ENCODE measurements at places on chromosomes 5 and 9.

GRCh38 chr9:115794921-115795475 lies 358.6 kb upstream of the PAPPA start:
- H3K4me1 ChIP-seq = no peaks in the 10 kb centered on the region
- no peaks in the 10 kb centered on the region for H3K36me3 ChIP-seq
- H3K27me3 ChIP-seq = no peaks in the 10 kb centered on the region
- DNase-seq = no peak

GRCh38 chr5:152412129-152412528 lies 7.0 kb upstream of the NMUR2 start:
- H3K27ac ChIP-seq = no peak overlapping the region
- no peak for DNase-seq
- no peaks in the 10 kb centered on the region for H3K4me1 ChIP-seq

- H3K27me3 ChIP-seq = no peaks in the 10 kb centered on the region
- no peak overlapping the region for H3K27ac ChIP-seq
- no peaks in the 10 kb centered on the region for H3K36me3 ChIP-seq
- H3K4me3 ChIP-seq = no peak overlapping the region
- no peaks in the 10 kb centered on the region for H3K4me1 ChIP-seq
- no peak for DNase-seq
Measured at GRCh38 chr9:136856541-136857141, 4.5 kb downstream of the MAMDC4 start.

- H3K36me3 ChIP-seq = no peaks in the 10 kb centered on the region
- DNase-seq = no peak
- H3K4me1 ChIP-seq = peaks cover 25% of the 10 kb centered on the region
- H3K27me3 ChIP-seq = no peaks in the 10 kb centered on the region
- H3K27ac ChIP-seq = no peak overlapping the region
- no peak overlapping the region for H3K4me3 ChIP-seq
Measured at GRCh38 chr9:113508111-113508749, 44.7 kb downstream of the RGS3 start.

DNA sequence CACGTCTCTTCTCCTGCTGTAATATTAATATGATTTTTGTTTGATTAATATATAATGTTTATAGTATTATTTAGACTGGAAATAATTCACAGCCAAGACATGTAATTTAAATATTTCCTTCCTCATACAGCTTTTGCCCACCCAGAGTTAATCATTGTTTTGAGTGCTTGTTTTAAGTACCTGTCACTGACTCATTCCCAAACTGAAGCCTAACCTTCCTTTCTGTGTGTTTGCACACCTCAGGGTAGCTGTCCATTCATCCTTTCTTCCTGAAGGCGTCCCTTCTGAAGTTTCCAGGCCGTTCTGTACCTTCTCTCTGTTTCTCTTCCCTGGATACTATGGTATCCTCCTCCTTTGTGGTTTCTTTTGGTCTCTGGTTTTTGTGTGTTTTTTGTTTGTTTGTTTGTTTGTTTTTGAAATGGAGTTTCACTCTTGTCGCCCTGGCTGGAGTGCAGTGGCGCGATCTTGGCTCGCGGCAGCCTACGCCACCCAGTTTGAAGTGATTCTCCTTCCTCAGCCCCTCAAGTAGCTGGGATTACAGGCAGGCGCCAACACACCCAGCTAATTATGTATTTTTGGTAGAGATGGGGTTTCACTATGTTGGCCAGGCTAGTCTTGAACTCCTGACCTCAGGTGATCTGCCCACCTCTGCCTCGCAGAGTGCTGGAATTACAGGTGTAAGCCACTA lies 312.4 kb downstream of the DOCK8 start:
- no peaks in the 10 kb centered on the region for H3K4me1 ChIP-seq
- no peak overlapping the region for H3K4me3 ChIP-seq

DNA sequence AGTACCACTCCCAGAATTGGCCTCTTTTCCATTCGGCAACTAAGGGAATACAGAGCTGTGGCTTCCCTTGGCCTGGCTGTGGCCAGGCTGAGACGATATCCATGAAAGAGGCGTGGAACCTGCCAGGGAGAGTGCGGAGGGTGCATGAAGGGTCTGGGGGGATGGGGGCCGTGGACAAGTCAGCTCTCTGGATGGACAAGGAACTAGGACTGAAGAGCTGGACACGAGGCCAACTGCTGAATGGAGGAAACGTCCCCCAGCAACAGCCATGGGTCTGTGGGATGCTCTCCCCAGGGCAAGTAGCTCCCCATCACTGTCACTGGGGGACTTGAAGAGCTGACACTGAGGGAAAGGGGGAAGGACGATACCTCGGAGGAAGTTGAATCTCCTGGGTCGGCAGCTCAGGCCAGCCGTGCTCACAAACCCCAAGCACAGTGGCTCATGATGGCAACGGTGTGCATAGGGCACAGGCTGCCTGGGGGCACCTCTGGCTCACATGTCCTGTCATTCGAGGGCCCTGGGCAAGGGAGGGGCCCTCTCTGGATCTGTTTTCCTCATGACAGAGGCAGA lies 4.1 kb upstream of the OLFM1 start:
- H3K27me3 ChIP-seq = no peaks in the 10 kb centered on the region
- DNase-seq = no peak
- H3K4me3 ChIP-seq = no peak overlapping the region
- no peaks in the 10 kb centered on the region for H3K4me1 ChIP-seq
- H3K36me3 ChIP-seq = no peaks in the 10 kb centered on the region

DNA sequence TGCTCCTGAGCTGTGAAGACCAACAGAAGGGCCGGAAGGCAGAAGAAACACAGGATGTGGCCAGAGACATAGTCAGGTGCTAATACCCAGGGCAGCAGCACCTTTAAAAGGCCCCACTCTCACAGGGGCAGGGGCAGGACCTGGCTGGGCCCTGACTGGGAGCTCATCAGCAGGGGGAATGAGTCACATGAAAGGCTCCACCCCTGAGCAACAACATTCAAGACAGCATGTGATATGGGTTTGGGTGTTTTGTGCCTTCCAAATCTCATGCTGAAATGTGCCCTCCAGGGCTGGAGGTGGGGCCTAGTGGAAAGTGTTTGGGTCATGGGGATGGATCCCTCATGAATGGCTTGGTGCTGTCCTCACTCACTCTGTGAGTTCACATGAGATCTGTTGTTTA lies 181.7 kb downstream of the ERCC6L2 start:
- H3K4me1 ChIP-seq = no peaks in the 10 kb centered on the region
- no peak overlapping the region for H3K4me3 ChIP-seq
- H3K27me3 ChIP-seq = no peaks in the 10 kb centered on the region
- H3K27ac ChIP-seq = no peak overlapping the region
- H3K36me3 ChIP-seq = no peaks in the 10 kb centered on the region

- H3K4me1 ChIP-seq = peaks cover 93% of the 10 kb centered on the region
- H3K4me3 ChIP-seq = peak overlapping the region; percentile 19
- DNase-seq = peak; percentile 31
Measured at GRCh38 chr9:278651-279050, 64.0 kb downstream of the DOCK8 start.

DNA sequence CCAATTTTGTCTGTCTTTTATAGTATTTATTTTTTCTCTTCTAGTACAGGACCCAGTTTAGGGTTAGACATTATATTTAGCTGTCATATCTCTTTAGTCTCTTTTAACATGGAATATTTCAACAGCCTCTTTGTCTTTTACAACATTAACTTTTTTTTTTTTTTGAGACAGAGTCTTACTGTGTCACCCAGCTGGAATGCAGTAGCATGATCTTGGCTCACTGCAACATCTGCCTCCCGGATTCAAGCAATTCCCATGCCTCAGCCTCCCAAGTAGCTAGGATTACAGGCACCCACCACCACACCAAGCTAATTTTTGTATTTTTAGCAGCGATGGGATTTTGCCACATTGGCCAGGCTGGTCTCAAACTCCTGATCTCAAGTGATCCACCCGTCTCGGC lies 90.1 kb downstream of the ADAMTS6 start:
- no peak for DNase-seq
- no peak overlapping the region for H3K4me3 ChIP-seq
- H3K4me1 ChIP-seq = no peaks in the 10 kb centered on the region

DNA sequence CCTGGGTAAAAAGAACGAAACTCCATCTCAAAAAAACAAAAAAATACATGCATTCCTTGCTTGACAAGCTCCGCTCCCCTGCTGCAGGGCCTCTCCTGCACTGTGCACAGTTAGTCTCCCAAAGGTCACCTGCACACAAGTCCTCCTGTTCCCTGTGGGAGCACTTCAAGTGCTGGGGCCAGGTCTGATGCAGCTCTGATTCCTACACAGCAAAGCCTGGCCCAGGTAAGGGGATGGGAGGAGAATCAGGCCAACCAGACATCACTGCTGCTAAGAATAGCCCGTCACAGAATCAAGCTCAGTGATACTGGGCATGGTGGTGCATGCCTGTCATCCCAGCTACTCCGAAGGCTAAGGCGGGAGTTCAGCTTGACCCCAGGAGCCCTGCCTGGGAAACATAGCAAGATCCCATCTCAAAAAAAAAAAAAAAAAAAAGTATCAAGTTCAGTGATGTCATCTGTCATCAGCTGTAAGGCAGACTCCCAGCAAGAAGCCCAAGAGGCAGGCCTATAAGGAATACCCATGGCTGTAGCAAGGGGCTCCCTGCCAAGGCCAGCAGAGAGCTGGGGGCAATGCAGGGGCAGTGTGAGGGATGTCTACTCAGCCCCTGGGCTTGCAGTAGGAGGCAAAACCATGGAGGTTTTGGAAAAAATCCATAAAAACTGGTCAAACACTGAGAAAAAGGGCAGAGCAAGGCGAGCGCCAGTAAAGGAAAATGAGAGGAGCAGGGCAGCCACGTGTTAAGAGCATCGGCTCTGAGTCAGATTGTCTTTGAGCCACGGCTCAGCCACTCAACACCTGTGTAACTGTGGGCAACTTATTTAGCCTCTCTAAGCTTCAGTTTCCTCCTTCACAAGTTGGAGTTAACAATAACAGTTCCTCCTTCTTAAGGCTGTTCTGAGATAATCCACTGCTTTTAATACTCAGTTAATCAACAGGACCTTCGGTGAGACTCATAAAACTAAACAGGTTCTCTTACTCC lies 3.2 kb downstream of the TPM2 start:
- no peaks in the 10 kb centered on the region for H3K27me3 ChIP-seq
- DNase-seq = no peak
- no peak overlapping the region for H3K27ac ChIP-seq
- no peak overlapping the region for H3K4me3 ChIP-seq

DNA sequence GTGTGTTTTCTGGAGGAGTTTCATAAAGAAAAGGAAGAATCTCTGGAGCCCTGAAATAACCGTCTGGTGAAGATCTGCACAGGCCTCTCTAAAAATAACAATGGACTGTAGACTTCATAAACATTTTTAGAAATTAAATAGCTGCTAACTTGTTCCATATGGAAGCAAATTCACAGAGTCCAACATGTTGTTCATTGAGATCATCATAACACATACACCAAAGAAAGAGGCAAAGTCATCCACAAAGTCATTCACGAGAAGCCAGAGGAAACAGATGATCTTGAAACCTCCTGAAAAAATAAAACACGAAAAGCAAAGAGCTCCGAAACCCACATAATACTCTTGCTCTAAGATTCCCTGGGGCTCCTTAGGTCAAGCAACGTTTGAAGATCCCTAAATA lies 347.8 kb downstream of the EFNA5 start:
- DNase-seq = no peak
- H3K27ac ChIP-seq = no peak overlapping the region
- H3K4me3 ChIP-seq = no peak overlapping the region

GRCh38 chr9:8858596-8859161 lies 1059.1 kb upstream of the DMAC1 start:
- H3K27me3 ChIP-seq = peaks cover 5% of the 10 kb centered on the region
- H3K4me1 ChIP-seq = peaks cover 4% of the 10 kb centered on the region
- DNase-seq = no peak
- H3K27ac ChIP-seq = no peak overlapping the region
- H3K36me3 ChIP-seq = no peaks in the 10 kb centered on the region

DNA sequence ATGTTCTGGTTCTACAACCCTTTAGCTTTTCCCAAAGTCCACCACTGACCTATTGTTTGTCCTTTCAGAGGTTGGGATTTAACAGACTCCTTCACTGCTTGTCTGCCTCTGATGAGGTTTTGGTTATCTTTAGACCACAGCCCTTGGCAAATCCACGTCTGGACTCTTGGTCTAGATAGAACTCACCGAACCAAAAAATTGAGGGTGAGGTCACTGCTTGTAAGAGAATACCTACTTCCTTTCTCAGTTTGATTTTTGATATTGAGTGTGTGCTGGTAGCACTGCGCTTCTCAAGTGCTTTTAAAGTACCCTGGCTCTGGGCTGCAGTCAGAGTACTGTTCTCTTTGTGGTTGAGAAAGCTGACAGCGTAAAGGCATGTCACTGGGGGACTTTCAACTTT lies 61.7 kb downstream of the JMY start:
- H3K27me3 ChIP-seq = no peaks in the 10 kb centered on the region
- H3K4me1 ChIP-seq = no peaks in the 10 kb centered on the region
- DNase-seq = no peak
- no peak overlapping the region for H3K27ac ChIP-seq
- no peak overlapping the region for H3K4me3 ChIP-seq

DNA sequence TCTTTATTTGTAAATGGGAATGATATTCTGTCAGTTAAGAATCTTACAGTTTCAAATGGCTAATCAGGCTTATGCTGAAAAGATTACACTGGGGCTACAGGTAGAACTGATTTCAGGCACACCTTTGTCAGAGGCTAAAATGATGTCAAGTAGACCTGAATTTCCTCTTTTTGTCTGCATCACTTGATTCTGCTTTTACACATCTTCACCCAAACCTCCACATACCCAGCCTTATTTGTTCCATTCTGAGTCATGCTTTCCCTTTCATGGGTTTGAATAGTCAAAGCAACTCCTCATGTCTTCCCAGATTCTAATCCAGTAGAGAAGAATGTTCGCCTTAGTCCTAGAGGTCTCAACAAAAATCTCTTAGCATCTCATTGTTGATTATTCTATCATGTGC lies 156.4 kb downstream of the CWC27 start:
- no peaks in the 10 kb centered on the region for H3K36me3 ChIP-seq
- H3K4me3 ChIP-seq = no peak overlapping the region
- H3K27me3 ChIP-seq = no peaks in the 10 kb centered on the region
- H3K4me1 ChIP-seq = no peaks in the 10 kb centered on the region
- DNase-seq = no peak

GRCh38 chr5:158599157-158599556 lies 500.6 kb downstream of the EBF1 start:
- no peak overlapping the region for H3K4me3 ChIP-seq
- DNase-seq = no peak
- no peaks in the 10 kb centered on the region for H3K27me3 ChIP-seq

- H3K27me3 ChIP-seq = no peaks in the 10 kb centered on the region
- no peaks in the 10 kb centered on the region for H3K36me3 ChIP-seq
- no peaks in the 10 kb centered on the region for H3K4me1 ChIP-seq
- H3K27ac ChIP-seq = no peak overlapping the region
Measured at GRCh38 chr5:157518963-157519362, 56.6 kb downstream of the ADAM19 start.

GRCh38 chr5:111170279-111170678 lies 53.9 kb upstream of the CAMK4 start:
- DNase-seq = no peak
- H3K27ac ChIP-seq = no peak overlapping the region
- H3K36me3 ChIP-seq = no peaks in the 10 kb centered on the region
- H3K4me3 ChIP-seq = no peak overlapping the region
- H3K27me3 ChIP-seq = no peaks in the 10 kb centered on the region

DNA sequence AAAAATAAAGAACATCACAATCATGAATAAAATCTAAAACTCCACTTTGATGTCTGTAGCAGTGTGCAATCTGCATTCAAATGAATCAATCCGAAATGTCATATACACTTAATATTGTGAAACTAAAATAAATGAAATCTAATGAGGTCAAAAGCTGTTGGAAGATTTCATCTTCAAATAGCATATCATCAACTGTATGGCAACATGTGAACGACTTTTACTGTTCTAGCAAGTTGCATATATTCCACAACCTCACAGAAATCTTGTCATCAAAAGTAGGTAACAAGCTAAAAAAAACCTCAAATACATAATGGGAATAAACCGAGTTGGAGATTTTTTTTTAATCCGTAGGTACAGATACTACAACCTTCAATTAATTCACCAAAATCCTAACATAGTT lies 1.2 kb downstream of the PTBP3 start:
- H3K4me1 ChIP-seq = peaks cover 40% of the 10 kb centered on the region
- H3K36me3 ChIP-seq = no peaks in the 10 kb centered on the region
- H3K27ac ChIP-seq = peak overlapping the region; percentile 88
- no peak for DNase-seq
- peak overlapping the region; percentile 75 for H3K4me3 ChIP-seq

All from CD8-positive, alpha-beta memory T cell (primary cell).